Stimulated activated CD4-positive, alpha-beta T cell treated with anti-CD3 and anti-CD28 coated beads, Interleukin-2, amount 100 ng/mL, for 4 hours (primary cell): ENCODE measurements at places on chromosomes 3 and 15.
A peak's percentile ranks its signal among the peaks of the same experiment; 100 is the strongest.

- DNase-seq: no peak
Observed at GRCh38 chr15:60591496-60592370, 112.8 kb upstream of the ICE2 start.

DNA sequence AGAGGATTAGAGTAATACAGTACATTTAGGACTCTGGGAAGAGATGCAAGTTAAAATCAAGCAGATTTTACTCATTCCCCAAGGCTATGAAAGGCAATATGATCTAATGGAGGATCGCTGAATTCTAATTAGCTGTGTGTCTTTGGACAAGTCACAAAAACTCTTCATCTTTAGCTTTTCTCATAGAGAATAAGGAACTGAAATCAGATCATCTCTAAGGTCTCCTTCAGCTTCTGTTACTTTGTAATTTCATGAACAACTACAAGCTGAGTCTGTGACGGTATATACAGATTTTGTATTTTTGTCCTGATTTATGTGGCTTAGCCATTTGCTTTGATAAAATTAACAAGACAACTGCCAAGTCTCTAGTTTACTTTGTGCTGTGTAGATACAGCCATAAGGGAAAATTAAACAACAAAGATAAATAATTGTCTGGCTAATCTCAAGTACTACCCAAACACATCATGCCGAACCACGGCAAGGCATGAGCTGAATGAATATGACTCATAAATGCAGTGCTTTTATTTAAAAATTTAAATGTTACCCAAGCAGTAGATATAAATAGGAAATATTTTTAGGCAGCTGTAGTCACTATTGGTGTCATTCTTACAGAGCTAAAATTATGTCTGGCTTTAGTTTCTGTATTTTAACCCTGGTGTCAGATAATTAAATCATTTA, 81.5 kb downstream of the GAP43 start:
- DNase-seq: no peak

DNA sequence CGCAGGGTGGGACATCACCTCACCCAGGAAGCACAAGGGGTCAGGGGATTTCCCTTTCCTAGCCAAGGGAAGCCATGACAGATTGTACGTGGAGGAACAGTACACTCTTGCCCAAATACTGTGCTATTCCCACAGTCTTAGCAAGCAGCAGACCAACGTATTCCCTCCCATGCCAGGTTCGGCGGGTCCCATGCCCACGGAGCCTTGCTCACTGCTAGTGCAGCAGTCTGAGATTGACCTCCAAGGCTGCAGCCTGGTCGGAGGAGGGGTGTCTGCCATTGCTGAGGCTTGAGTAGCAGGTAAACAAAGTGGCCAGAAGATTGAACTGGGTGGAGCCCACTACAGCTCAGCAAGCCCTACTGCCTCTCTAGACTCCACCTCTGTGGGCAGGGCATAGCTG, 39.0 kb downstream of the ALDH1A2 start:
- DNase-seq: no peak

GRCh38 chr3:69082805-69083204, 1.9 kb upstream of the ARL6IP5 start:
- DNase-seq: peak; percentile 67

DNA sequence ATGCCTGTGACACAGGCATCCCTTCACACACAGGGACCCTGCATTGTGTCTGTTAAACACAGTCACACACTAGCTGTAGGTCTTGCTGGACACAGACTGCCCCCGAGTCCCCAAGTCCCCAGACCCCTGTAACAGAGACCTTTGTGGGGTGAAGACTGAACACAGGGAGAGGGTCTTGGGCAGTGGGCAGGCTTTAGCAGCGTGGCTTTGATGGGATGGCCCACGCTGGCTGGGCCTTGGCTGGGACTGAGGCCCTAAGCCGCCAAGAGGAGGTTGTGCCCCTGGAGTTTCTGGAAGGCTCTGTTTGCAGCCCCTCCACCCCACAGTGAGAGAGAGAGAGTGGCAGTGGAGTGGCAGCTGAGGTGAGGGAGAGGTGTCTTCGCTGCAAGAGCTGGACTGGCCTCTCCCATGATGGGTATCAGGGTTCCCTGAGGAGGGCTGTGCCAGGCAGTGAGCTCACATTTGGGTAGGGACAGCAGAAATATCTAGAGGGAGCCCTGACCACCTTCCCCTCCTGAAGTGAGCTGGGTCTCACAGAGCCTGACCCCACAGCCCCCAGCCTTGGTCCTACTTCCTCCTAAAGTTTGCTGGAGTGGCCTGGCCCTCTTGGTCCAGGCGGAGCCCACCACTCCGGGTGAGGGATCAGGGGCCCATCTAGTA, 635 bp upstream of the VILL start:
- no peak for DNase-seq

DNA sequence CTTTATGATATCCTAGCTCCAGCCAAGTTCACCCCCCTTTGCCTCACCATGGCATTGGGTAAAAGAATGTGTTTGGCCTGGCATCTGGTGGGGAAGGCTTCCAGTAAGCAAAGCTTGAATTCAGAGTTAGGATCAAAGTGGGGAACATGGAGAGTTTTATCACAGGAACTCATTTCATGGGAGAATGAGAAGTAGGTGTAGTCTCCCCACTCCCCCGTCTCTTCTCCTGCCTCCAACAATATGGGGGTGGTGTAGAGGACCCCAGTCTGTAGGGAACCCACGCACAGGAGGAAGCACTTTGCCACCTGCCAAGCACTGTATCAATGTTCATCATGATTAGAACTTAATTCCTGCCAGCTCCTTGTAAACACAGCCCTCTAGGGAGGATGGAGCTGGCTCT, 200.5 kb downstream of the UACA start:
- no peak for DNase-seq

DNA sequence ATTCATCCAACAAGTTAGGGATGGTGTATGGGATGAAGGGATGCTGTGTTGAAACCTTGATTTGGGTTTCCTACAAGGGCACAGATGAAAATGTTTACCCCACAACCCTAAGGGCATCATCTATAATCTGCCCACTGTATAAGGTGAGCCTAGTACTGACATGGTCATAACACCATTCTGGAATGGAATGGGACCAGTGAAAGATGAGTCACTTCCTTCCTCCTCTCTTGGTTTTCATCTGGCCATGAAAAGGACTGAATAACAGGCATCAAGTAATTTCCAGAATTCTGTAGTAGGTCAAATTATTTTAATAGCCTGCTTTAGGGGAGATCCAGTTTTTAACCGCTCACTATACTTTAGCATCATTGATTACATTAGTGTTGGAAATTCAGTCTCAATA, 538.6 kb downstream of the NR2F2 start:
- no peak for DNase-seq

GRCh38 chr3:70400194-70400593, 87.8 kb upstream of the MDFIC2 start:
- no peak for DNase-seq

GRCh38 chr3:48518638-48519276, 14.8 kb upstream of the SHISA5 start:
- no peak for DNase-seq

- no peak for DNase-seq
Observed at GRCh38 chr3:112302881-112303763, 9.1 kb upstream of the SLC9C1 start.

GRCh38 chr3:32452009-32452408, 50.6 kb downstream of the CMTM6 start:
- no peak for DNase-seq

DNA sequence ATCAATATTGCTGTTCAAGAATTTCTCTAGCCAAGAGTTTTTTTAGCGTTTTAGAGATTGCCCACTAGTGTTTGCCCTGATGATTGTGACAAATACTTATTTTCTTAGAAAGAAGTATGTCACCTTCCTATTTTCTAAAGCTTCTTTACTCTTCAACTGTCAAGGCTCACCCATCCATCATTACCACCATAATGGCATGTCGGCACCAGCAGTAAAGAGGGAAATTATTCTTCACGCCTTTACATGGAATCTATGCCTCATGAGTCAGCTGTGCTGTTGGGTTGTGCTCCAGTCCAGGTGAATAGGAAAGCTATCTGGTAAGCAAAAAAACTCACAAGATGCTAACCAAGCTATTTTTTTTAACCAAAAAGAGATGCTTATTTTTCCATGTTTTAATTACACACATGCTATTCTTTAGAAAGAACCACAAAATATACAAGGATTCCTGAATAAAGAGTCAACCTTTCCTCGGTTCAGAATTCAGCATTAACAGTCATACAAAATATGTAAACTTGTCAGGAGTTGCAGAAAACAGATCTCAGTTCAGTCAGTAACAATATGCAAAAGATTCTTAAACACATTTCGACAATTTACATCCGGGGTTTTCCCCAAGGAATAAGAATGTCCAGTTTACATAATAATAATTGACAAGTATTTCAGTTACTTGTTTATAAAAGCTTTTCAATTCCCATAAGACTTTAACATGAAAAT, 128.0 kb downstream of the ATP8B4 start:
- no peak for DNase-seq

GRCh38 chr15:66924889-66925288, 140.5 kb upstream of the SMAD3 start:
- DNase-seq: no peak

DNA sequence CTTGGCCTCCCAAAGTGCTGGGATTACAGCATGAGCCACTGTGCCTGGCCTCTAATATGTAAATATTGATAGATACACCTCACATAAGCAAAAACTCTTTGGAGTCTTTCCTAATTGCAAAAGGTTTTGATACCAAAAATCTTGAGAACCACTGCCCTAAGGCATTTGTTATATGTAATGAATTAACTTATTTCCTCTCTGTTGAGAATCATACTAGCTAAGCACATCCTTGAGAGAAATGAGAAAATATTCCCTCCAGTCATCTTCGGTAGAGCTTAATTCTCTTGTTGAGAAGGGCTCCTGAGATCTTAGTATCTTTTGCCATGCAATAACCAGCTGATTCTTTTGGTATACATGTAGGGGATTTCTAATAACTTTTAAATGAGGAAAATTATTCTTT, 190.2 kb downstream of the SLC9A9 start:
- DNase-seq: no peak

- no peak for DNase-seq
Observed at GRCh38 chr3:16808393-16809107, 76.2 kb upstream of the PLCL2 start.

GRCh38 chr15:74376226-74376625, 8.8 kb upstream of the CYP11A1 start:
- DNase-seq: no peak

GRCh38 chr3:44682182-44682896, 30.1 kb upstream of the ZNF502 start:
- DNase-seq: no peak

DNA sequence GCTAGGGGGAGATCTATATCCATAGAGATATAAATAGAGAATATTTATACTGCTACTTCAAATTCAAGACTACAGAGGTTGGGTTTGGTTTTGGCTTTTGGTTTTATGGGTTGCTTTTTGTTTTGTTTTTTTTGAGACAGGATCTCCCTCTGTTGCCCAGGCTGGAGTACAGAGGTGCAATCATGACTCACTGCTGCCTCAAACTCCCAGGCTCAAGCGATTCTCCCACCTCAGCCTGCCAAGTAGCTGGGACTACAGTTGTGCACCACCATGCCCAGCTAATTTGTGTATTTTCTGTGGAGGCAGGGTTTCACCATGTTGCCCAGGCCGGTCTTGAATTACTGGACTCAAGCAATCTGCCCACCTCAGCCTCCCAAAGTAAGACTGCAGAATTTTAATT, 3.9 kb upstream of the UBL7 start:
- no peak for DNase-seq

GRCh38 chr3:54950391-54951003, 22.6 kb upstream of the LRTM1 start:
- no peak for DNase-seq

DNA sequence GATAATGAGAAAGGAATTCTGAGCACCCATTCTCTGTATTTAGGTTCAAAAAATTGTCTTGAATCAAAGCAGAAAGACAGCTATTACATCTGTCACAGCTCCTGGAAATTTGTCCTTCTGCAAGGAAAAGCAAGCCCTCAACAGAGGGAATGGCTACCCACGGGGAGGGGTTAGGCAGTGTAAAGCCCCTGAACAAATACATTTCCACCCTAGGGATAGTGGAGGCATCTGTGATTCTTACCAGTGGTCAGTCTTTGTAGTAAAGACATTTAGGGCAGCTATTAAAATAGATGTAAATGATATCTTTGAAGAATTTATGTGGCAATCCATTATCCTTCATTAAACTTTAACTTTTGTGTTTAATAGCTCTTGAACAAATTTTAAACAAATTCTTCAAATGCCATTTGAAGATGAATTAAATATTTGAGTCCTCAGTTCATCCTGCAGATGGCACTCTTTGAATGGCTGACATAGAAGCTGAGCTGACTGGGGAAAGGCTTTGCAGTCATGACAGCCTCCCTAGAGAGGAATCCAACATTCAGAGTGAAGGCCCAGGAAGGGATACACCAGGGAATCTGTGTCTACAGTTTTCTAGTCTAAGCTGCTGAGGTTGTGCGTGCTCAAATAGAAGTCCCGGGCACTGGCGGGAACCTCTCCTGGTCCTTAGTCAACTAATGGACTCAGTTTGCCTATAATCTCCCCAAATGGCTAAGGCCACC, 359.7 kb upstream of the ROPN1 start:
- no peak for DNase-seq

DNA sequence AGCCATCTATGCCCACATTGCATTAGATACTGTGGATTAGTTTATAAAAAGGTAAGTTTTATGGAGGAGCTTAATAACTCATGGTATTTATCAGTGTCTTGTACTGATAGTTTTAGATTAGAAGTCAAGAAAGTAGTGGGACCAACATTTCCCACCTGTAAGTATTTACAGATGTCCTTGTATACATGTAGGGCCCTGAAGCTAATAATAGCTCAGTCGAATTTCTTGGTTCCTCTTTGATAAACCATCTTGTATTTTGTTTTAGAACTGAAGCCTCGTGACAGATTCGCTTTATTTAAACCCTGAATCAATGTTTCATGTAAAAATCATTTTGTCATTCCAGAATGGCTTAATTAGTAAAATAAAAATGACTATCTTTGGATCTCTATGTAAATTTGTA, 73.4 kb downstream of the CRYBG3 start:
- DNase-seq: no peak

DNA sequence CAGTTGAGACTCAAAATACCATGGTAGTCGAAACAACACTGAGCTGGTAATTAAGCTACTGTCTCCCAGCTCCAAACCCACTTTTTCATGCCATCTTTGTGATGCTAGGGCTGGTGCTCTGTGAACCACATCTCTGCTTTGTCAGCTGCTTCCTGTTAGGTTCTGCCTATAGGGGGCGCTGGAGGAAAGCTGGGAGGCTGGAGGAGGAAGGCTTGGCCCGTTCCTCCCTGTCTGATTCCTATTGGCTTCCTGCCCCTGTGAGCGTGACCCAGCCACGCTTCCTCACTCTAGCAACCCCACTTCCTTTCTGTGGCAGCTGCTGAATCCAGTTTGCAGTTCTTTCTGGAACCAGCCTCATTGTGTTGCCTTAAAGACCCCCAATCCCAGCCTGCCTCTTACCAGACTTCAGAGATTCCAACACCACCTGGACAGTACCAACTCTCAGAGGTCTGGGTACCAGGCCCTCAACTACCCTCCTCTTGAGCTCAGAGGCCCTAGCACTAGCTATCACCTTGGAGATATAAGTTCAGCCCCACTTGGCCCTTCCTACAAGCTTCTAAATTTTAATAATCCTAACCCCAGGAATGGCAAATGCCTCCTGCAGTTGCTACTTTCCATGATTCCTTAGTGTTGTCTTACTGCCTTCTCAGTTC, 120.9 kb downstream of the ERC2 start:
- DNase-seq: no peak

GRCh38 chr3:39191111-39191510, 1.3 kb downstream of the XIRP1 start:
- no peak for DNase-seq
